ENCODE measurements at places on chromosomes 11 and 22.

- DNase-seq, result no peak
Observed at GRCh38 chr11:8785457-8785856, 102.9 kb downstream of the RPL27A start.

GRCh38 chr11:5242208-5242607, 7.4 kb downstream of the HBG1 start:
- DNase-seq, result no peak

DNA sequence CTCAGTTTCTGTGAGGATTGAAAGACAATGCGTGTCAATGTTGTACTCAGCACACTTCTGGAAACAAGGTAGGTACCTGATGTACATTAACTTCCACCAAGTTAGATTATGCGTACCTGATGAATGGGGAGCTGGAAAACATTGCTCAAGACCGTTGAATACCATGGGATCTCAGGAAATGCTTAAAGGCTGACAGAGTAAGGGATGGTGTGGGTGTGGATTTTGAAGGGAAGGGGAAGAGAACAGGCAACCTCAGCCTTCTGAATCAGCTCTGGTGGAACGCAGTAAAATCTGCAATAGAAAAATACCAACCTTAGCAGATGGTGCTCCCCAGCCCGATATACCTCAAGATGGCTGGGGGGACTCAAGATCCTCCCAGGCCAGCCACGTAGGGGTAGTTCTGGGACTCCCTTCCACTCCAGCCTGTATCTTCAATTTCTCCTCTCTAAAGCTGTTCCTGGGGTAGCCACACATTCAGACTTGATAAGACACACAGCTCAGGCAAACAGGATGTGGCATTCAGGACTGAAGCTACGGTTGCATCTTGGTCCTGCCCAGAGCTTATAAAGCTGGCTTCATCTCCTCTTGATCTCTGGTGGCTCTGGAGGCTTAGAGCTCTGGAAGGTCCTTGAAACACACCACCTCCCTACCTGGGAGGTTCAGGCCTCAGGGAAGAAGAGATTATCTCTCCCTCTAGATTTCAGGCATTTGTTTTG, 111.8 kb downstream of the CTNND1 start:
- DNase-seq, result no peak

- DNase-seq, result no peak
Observed at GRCh38 chr11:15841931-15842740, 514.2 kb downstream of the SOX6 start.

DNA sequence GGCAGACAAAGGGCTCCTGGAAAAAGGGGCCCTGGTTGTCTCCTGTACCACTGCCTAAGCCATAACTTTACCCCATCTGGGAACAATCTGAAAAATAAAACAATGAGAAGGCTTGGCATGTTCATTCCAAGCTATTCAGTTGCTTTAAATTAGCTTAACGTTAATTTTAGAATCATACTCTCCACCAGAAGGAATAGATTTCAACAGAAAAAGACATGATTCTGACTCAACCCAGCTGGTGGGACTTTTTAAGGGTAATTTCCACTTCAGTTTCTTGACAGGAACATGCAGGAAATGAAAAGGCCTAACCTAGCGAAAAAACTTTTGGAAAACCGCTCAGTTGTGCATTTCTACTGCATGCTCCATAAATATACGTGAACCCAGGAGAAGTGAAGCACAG, 7.9 kb downstream of the SF3A1 start:
- DNase-seq, result no peak

DNA sequence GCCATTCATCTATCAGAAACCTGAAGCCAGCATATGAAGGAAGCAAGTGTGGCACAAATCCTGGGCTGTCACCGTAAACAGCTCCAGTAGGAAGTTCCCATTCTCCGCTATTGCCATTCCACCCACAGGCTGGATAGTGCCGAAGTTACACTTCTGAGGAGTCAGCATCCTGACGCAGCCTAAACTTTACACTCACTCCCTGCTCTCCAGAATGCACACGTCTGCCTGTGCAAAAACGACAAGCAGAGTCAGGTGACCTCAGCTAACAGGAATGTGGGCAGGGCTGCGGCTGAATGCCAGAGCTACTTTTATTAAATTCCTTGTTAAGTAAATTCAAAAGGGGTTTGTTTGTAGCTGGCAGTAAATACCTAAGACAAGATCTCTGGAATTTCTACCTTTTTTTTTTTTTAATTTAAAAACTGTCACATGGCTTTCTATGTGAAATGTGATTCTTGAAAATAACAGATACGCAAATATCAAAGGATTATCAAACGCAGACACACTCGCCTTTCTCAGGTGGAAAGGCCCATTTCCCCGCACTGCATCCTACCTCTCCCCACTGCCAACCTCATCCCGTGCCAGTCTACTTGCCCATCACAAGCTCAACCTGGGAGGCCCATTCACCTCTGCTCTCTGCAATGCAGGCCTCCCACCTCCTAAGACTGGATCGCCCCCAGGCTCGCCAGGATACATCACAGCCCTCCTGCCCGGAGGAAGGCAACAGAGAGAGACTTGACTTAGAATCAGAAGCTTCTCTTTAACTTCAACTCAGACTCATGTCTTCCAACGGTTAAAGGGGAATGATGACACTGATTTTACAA, 33.5 kb downstream of the NFRKB start:
- no peak for DNase-seq

DNA sequence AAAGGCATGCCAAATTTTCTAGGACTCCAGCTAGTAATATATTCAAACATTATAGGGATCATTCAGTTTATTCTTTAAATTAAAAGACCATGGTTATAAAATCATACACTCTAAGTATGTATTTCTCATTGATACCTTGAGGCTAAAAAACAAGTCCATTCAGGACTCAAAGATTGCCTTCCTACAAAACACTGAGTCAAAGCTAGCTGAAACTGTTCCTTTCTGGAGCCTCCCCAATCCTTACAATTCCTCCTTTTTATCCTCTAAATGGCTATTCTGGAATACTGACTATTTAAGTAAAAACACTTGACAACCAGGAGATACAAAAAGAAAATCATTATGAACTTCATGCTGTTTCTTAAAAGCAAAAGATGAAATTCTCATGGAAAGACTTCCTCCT, 4.9 kb upstream of the TTLL12 start:
- DNase-seq, result no peak

DNA sequence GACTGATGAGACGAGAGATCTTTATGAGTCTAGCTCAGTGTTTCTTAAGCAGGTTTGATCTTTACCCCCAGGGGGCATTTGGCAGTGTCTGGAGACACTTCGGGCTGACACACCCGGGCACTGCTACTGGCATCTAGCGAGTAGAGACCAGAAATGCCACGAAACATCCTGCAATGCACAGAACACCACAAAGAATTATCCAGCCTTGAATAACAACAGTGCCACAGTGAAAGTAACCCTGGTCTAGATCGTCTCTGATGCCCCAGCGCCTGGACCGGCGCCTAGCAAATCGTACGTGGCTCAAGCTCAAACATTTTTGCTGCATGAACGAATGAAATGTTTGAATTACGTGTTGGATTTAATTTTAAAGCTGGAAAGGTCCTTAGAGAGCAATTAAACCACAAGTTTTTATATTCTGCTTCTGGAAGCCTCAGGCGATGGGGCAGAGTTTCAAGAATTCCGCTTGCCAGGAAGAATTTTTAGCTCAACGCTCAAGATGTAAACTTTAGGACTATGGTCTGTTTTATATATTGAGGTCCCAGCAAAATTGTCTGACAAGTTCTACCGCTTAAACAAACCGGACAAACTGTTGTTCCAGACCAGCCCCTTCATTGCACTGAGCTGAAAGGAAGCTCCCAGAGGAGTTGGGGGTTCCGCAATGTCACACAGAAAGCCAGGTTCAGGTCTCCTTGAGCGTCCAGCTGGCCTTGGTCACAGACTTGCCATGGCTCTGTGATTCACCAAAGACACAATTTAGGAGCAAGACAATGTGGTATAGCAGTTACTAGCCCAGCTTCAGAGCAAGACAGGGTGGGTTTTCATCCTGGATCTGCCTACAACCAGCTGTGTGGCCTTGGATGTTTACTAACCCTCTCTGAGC, 44.2 kb upstream of the SMTN start:
- DNase-seq, result no peak

GRCh38 chr11:61378713-61379313, 13.6 kb upstream of the TMEM216 start:
- no peak for DNase-seq

- no peak for DNase-seq
Observed at GRCh38 chr11:111019451-111019850, 226.1 kb upstream of the POU2AF2 start.

- DNase-seq, result no peak
Observed at GRCh38 chr11:134509381-134510232, 97.6 kb upstream of the B3GAT1 start.

DNA sequence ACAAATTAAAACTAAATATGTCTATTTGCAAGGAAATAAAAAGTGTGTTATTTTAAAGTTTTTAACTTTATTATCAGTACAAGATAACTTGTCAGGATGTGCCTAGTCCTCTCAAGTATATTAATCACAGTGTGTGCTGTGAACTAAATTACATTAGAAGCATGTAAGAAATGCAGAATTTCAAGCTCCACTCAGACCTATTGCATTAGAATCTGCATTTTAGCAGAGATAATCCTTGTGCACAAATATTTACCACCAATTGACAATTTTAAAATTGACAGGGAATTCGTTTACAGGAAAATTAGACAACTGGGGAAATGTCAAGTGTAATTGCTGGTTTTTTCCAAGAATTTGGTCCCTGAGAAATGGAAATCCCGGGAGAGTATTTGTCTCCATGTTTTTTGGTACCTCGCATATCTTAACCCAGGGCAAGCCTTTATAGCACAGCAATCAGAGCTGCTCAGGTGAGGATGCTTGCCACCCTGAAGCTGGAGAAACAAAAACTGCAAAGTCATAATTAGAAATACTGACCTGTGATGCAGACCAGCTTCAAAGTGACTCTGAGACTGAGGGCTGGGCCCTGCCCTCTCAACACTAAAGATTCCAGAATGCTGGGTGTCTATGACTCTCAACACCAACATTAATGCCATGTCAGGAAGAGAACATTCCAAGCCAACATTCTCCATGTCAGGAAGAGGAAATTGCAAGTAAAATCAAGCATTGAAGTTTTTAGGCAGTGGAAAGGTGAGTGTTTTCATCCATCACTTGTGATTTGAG, at the start of gene OR8G1:
Gene OR8G1, plus strand, starts transcription at position 475 of the 777 bp plus-strand sequence. CDS start 8,581 bp downstream, outside the sequence.
- DNase-seq, result no peak

DNA sequence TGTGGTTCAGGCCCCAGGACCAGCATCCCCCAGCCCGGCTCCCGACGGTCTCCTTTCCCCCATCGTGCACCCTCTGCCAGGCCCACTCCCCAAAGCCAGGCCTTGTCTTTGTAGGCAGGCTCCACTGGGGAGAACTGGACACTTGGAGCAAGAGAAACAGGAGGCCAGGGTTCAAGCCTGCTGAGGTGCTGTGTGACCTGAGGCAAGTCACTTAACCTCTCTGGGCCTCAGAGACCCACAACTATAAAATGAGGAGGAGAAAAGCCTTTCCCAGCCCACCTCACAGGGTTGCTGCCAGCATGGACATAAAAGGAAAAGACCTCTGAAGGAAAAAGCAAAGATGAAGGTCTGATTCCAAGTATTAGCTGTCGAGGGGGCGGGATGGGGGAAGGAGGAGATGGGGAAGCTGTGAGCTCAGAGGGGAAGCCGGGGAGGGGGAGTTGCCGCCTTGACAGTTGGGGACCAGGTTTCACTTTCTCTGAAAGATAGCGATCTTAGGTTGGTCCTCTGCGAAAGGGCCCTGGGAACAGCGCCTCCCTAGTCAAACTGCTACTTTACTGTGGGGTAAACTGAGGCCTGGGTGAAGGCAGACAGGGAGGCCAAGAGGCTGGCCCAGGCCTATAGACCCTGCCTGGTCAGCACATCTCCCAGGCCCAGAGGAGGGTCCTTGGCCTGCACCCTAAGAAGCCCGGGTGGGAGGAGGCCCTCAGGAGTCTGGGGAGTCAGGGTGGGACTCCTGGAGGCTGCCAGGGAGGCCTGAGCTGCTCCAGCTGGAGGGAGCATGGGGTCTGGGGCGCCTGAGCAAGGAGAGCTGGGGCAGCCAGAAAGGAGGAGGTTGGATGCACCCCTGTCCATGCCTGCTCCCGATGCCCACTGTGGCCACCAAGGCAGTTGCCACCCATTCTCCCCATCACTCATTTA, 991 bp upstream of the OSM start:
- DNase-seq, result no peak

GRCh38 chr11:62732830-62733229, 4.5 kb downstream of the TTC9C start:
- DNase-seq, result peak; percentile 16

- DNase-seq, result no peak
Observed at GRCh38 chr11:1151366-1152315, 6.1 kb upstream of the MUC5AC start.

GRCh38 chr22:41285820-41286638, at the start of gene RANGAP1:
RANGAP1 (minus strand) TSS chr22:41286187; CDS start chr22:41281044, 5,143 bp downstream.
- DNase-seq, result peak; percentile 98

Measured in NCI-H1694 (cell line).